NCI-H2107 (cell line): ENCODE measurements at places on chromosomes 7 and 10.

DNA sequence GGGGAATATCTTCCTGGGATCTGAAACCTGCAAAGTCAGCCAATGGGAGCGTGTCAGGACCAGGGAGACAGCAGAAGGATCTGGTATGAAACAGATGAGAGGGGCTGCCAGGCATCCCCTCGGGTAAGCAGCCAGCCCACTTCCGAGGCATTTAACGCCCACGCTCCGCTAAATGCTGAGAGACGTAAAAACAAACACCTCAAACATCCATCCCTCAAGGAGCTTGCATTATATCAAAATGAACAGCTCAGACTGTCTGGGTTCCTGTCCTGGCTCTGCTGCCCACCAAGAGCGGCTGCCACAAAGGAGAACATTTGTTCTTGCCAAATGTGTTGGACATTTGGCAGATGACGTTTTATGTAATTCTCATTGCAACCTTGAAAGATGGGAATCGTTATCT, 7.0 kb upstream of the SERPINE1 start:
- no peak for DNase-seq

- no peak for DNase-seq
Measured at GRCh38 chr10:112352044-112352443, 21.9 kb upstream of the ACSL5 start.

- DNase-seq = no peak
Measured at GRCh38 chr10:79158004-79158340, 89.2 kb downstream of the ZMIZ1 start.

GRCh38 chr7:108375668-108376067, 80.6 kb downstream of the NRCAM start:
- DNase-seq = no peak

- DNase-seq = no peak
Measured at GRCh38 chr7:114649689-114650088, 235.1 kb downstream of the FOXP2 start.

- no peak for DNase-seq
Measured at GRCh38 chr7:122802301-122802751, 83.9 kb downstream of the CADPS2 start.

GRCh38 chr10:117790179-117790578, 247.6 kb downstream of the EMX2 start:
- no peak for DNase-seq

DNA sequence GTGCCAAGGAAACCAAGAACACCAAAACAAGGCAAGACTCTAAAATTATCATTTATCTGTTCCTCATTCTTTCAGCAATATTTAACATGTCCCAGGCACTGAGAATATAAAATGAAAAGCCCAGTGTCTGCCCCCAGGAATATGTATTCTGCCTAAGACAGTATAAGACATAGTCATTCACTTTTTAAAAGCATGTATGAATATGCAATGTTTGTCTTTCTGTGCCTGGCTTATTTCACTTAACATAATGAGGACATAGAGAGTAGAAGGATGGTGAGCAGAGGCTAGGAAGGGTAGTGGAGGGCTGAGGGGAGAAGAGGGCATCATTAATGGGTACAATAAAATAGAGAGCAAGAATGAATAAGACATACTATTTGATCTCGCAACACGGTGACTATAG, 44.6 kb upstream of the BET1 start:
- no peak for DNase-seq

GRCh38 chr7:145411066-145411465, 575.2 kb upstream of the TPK1 start:
- no peak for DNase-seq

GRCh38 chr7:770741-771166, 43.7 kb upstream of the PRKAR1B start:
- no peak for DNase-seq

DNA sequence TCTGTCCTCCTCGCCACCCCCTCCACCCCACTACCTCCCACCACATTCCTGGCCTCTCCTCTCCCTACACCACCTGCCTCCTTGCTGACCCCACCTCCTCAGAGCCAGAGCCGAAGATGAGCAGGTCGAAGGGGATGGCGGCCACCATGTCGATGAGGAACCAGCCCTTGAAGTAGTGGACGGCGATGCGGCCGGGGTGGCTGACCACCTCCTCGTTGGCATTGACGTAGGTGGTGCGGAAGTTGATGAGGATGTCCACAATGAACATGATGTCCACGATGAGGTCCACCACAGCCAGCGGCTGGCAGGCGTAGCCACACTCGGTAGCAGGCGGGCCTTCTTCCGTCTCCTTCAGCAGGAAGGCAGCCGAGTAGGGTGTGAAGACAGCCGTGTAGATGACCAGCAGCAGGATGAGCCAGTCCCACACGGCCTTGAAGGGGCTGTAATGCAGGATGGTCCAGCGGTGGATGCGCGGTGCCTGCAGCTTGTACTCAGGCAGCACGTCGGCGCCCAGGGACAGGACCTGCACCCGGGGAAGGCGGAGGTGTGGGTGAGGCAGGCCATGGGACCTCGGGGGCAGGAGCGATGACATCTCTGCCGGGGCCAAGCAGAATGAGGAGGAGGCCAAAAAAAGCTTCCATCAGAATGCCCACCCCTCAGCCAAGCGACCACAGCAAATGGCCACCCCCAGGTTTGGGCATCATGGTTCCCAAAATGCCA, 25.6 kb downstream of the KCNH2 start:
- DNase-seq = no peak

- DNase-seq = no peak
Measured at GRCh38 chr7:127901895-127902703, 129.1 kb downstream of the LRRC4 start.

GRCh38 chr7:90797596-90797995, 201.5 kb downstream of the CDK14 start:
- DNase-seq = no peak

- DNase-seq = no peak
Measured at GRCh38 chr10:104257235-104257634, 2.5 kb downstream of the GSTO1 start.

GRCh38 chr7:99005776-99006175, 127.4 kb downstream of the TRRAP start:
- no peak for DNase-seq

- no peak for DNase-seq
Measured at GRCh38 chr10:3469639-3470020, 297.0 kb upstream of the PITRM1 start.

- DNase-seq = no peak
Measured at GRCh38 chr7:50371551-50372021, 67.1 kb downstream of the IKZF1 start.

DNA sequence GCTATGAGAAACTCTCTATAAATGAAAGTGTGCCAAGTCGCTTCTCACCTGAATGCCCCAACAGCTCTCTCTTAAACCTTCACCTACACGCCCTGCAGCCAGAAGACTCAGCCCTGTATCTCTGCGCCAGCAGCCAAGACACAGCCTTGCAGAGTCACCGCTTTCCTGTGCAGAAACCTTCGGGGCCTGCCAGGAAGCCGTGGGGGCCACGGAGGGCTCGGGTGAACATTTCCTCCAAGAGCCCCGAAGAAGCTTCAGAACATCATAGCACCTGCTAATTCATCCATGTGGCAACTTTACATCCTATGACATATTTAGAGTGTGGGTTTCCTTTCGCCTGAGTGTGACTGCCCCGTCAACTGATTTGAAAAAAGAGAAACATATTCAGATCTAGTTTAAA, 55.7 kb upstream of the PRSS58 start:
- DNase-seq = no peak

DNA sequence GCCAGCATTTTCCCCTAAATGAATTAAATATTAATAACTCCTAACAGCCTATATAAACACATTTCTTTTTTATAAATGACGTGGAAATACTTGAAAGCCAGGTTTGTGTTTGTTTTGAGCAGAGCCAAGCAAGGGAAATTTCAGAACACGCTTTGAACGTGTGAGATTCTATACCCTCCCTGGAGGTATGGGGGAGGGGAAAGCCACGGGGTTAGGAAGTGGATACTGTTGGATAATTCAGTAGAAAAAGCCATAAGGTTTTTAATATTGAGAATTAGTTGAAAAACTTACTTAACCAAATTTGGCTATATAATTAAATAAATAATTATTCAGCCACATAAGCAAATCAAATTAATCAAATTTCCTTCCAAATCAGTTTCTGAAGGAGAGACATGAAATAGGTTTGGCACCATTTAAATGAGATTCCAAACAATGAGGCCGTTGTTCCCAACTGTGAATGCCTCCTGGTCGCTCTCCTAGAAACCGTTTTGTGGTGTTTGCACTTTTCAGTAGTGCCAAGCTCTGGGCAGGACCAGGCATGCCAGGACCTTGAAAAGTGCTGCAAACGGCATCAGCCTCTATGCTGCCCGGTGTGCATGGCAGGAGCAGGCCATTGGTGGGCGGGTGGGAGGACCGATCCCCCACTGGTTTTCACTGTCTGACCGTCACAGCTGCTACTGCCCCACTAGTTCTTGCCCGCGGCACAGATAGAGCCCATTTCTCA, 88.1 kb downstream of the SEPTIN14 start:
- peak; percentile 54 for DNase-seq
